ENCODE measurements at places on chromosomes 2 and 18.
A peak's percentile ranks its signal among the peaks of the same experiment; 100 is the strongest.

DNA sequence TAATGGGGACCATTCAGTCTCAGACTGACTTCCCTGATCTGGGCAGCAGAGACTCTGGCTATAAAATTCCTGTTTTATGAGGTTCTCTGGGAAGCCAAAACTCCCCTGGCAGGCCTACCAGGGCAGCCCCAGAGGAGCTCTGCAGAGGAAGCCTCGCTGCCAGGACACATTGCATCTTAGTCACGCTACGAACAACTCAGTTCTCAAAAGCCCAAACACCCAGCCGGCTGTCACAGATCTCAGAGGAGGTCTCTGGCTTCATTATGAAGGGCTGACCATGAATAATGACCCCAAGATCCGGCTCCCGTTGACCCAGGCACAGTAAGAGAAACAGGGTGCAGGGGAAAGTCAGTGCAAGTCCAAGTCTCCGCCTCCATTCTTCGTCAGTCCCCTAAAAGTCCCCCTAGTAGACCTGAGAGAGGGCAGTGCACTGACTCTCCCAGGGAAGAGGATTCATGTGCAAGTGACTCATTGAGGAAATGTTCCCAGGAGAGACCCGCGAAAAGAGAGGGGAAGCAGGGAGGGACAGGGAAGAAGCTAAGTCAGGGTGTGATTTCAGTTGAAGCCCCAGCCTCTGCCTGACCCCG, 212.3 kb downstream of the CYP26B1 start:
- no peak for DNase-seq

DNA sequence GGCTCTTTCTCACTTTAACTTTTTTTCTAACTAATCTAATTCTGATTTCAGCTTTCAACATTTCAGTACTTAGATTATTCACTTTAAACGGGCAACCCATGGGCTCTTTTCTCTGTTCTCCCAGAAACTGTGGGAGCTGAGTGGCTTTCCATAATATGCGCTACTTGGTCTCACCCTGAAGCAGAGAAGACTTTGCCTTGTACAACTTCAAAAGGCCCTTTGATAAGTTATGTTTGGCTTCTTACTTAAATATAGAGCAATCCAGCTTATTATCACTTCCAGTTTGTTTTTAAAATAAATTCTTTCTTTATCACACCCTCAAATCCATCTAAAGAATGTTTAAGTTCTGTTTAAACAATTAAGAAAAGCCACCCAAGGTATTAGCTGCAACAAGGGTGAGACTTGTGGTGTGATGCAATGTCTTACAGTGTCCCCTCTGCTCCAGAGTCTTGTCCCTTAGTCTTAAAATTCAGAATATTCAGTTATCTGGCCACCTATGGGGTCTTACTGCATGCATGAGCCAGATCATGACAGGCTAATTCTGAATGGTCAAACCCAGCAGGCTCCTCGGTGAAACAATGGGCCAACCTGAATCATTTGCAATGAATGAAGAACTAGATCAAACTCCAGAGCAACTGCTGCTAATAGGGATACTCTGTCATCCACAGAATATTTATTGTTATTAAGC, 38.8 kb downstream of the GCG start:
- DNase-seq: no peak

DNA sequence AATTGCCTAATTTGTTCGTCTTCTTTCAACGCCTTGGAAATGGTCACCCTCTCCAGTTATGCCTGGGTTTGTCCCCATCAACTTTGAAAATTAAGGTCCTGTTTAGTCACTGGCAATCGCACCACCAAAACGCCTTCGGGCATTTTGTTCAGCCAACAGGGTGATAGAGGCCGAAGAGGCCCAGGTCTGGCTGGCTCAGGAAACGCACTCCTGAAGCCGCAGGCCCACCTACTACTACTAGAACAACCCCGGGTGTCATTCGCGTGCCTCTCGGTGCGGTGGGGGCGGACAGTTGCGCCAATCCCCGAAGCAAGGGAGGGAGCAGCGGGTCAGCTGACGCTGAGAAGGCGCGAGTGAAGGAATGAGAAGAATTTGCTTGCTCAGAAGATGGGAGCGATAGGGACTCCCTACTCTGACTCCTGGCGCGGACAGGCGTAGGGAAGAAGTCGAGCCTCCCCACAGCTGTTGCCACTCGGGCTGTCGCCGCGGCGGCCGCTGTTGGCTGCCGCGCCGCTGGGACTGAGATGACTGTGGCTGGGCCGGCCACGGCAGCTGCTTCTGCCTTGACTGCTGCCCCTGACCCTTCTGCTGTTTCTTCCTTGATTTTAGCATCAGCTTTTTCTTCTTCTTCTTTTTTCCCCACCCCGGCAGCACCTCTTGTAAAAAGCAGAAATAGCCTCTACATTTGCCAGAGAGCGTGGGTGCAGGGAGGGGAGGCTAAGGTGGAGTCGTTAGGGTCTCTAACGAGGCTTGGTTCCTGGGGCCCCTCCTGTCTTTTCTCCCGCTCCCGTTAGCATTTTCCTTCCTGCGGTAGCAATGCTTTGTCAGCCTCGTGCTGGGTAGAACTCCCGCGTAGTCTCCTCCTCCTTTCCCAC, 387.6 kb downstream of the FIGN start:
- peak; percentile 76 for DNase-seq

DNA sequence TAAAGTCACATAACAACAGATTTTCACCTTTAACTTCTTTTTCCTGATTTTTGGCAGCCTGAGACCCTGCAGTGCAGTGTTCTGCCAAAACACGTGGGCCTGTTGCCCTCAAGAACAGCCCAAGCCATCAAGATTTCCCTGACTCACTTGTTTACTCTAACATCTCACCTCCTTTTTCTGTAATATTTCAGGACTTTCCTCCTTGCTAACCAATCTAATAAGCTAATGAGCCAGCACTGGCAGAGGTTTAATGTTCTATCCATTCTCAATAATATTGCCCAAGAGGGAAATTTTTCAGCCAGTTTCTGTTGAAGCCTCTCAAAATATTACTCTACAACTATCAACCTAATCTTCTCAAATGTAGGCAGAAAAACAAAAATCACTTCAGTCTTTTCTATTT, 635.2 kb downstream of the DPP10 start:
- no peak for DNase-seq

- DNase-seq: no peak
Observed at GRCh38 chr2:80026040-80026729, 278.4 kb downstream of the LRRTM1 start.

- DNase-seq: no peak
Observed at GRCh38 chr2:1632002-1632348, 112.3 kb downstream of the PXDN start.

- DNase-seq: no peak
Observed at GRCh38 chr18:48902023-48902855, 48.5 kb downstream of the SMAD7 start.

GRCh38 chr2:52456561-52457377, 1310.8 kb upstream of the CHAC2 start:
- no peak for DNase-seq

- DNase-seq: no peak
Observed at GRCh38 chr18:10514601-10515000, 11.2 kb upstream of the NAPG start.

GRCh38 chr2:54402350-54402749, 53.8 kb upstream of the SPTBN1 start:
- DNase-seq: no peak

GRCh38 chr2:186883666-186884065, 34.7 kb upstream of the ZSWIM2 start:
- no peak for DNase-seq

Measured in glutamatergic neuron (in vitro differentiated cells).